ENCODE measurements at places on chromosomes 16 and 17.

DNA sequence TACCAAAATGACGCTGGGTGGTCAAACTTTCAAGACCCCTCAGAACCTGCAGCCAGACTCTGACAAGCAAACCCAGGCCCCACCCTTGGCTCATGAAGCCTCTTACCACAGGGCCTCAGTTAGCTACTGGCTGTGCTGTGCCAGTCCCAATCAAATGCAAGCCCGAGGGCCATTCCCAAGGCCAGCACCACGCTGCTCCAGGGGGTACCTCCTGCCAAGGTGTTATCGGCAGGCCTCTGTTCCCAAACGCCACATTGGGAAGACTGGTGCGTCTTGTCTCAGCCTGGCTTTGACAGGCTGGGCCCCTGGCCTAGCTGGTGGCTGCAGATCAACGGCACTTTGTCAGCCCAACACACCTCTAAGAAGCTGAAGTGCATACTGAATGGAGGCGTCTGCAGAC, 35.8 kb upstream of the NOG start:
- no peak for DNase-seq

DNA sequence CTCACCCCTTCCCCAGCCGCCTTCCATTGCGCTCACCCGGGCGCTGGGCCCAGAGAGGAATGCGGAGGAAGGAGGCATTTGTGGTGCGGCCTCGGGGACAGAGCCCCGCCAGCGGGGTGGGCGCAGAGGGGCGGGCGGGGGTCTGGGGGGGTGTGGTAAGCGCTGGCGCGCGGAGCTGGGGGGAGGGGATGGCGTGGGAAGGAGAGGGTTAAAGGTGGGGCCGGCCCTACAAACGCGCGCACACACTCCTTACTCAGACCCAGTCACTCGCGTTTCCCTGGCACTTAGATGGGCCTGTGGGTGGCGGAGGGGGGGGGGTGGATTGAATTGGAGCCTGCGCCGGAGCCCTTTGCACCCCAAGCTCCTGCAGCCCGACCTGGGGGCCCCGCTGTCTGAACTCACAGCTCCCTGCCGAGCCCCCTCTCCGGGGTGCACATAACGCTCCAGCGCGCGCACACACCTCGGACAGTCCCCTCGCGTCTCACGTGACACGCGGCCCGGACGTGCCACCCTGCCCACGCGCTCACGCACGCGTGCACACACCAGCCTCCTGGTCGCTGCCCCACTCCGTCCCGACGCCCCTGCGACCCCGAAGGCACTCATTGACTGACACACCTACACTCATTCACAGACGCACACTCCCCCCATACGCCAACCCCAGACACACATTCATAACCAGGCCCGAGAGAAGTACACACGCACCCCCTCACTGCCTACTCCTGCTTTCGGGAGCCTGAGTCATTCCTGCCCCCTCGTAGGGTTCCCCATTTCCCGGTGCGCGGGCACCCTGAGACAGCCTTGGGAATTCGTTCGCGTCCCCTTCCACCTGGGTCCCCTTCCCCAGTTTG, 844 bp downstream of the TBKBP1 start:
- DNase-seq = no peak

GRCh38 chr16:10828851-10829366, 10.3 kb upstream of the TVP23A start:
- DNase-seq = no peak

- DNase-seq = no peak
Measured at GRCh38 chr17:64390044-64390443, 616 bp downstream of the PECAM1 start.

- no peak for DNase-seq
Measured at GRCh38 chr16:56108056-56108471, 83.2 kb upstream of the GNAO1 start.

GRCh38 chr17:4786106-4786511, at the start of gene VMO1:
VMO1 (minus strand) TSS chr17:4786364; CDS start chr17:4786352, 12 bp downstream.
- no peak for DNase-seq

GRCh38 chr16:21598206-21598605, 1.2 kb upstream of the METTL9 start:
- no peak for DNase-seq

GRCh38 chr16:73878611-73879010, 418.0 kb upstream of the PSMD7 start:
- DNase-seq = no peak

GRCh38 chr17:792277-792676, 10.1 kb downstream of the MRM3 start:
- DNase-seq = no peak

- DNase-seq = peak; percentile 72
Measured at GRCh38 chr16:53372992-53373871, 61.0 kb upstream of the RBL2 start.

GRCh38 chr17:15029469-15029868, 235.7 kb downstream of the PMP22 start:
- DNase-seq = no peak

DNA sequence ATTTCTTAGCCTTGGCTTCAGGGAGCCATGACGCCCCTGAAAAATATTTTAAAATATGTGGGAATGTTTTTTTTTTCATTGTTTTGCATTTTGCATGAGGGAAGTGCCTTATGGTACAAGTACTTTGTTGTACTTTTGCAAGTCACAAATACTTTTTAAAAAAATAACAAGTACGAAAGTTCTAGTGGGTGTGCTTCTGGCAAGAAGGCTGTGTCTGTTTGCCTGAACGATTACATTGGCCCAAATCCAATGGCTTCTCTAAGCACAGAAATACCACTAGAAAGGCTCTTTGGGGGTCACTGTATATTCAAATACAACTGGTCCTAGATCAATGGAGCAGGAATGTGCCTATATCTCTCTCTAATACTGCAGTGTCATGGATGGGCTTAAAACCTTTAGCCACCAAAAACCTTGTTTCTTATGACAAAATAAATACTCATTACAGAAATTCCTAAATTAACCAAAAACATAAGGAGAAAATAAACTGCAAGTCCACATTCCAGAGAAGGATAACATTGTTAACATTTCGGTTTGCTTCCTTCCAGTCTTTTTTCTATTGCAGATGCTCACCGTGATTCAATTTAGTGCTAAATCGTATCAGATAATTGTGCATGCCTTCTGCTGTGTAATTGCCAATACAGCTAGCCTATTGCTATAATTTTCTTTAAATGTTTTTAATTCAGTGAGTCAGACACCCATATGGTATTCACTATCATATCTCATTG, 97.4 kb downstream of the VAT1L start:
- no peak for DNase-seq

DNA sequence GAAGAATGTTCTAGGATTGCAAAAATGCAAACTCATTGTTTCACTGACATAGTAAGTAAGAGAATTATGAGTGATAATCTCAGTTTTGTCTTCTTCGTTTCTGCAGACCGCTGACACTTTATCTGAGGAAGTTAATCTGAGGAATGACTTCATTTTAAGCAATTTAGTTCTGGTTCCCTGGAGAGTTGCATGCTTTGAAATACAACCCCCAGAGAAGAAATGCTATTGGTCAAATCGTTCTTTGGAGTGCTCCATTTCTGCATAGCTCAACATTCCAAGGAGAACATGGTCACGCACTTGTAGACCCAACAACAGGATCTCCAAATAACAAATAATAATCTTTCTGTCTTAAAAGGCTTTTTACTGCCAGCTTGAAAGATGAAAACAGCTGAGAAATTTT, 427.1 kb downstream of the GRIN2A start:
- no peak for DNase-seq

DNA sequence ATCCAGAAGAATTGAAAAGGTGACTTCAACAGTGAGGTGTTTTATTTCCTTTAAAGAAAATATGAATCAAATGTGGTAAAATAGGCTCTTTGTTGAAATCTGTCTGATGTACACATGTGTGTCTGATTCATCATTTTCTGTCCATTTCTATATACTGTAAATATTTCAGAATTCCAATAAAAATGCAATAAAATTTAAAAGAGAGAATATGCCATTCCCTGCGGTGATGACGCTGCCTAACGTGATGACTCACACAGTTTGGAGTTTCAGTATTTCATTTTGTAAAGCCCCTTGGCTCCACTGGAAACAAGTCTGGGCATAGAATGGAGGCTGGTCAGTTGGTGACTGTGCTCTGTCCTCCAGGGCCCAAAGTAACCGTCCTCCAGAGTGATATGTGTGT, 482.5 kb upstream of the CDH5 start:
- no peak for DNase-seq

- no peak for DNase-seq
Measured at GRCh38 chr16:57698812-57699405, 4.3 kb downstream of the DRC7 start.

GRCh38 chr16:14203166-14203565, 132.0 kb downstream of the MRTFB start:
- no peak for DNase-seq

- no peak for DNase-seq
Measured at GRCh38 chr17:13702266-13702665, 100.5 kb upstream of the HS3ST3A1 start.

GRCh38 chr16:9351841-9352434, 260.5 kb downstream of the HAPSTR1 start:
- no peak for DNase-seq

- no peak for DNase-seq
Measured at GRCh38 chr16:914440-914839, 56.3 kb downstream of the LMF1 start.

GRCh38 chr16:81417210-81417609, 27.4 kb upstream of the CMIP start:
- no peak for DNase-seq

- peak; percentile 21 for DNase-seq
Measured at GRCh38 chr17:77011173-77012011, 129.4 kb upstream of the SEC14L1 start.

- peak; percentile 41 for DNase-seq
Measured at GRCh38 chr16:84952335-84953189, 58.8 kb downstream of the ZDHHC7 start.

- DNase-seq = no peak
Measured at GRCh38 chr17:69141431-69142174, at the start of gene ABCA6. ABCA6 (minus strand) TSS chr17:69141895; CDS start chr17:69140703, 1,192 bp downstream.

DNA sequence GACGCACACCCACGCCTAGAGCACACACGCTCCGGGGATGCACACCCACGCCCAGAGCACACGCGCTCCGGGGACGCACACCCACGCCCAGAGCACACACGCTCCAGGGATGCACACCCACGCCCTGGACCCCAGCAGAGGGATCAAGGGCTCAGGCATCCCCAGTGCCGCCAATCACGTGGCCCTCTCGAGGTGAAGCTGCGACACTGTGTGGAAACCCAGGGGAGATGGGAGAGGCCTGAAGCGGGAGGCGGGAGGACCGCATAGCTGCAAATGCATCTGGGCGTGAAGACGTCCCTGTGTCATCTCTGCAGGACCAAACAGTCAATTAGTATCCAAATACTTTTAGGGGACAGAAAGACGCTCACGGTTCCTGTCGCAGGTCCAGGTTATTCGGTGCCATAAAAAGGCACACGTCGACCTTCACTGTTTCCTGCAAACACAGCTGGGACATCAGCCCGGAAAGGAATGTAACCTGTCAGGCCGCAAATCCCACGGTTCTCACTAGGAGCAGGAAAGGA, 56.4 kb downstream of the TBC1D16 start:
- DNase-seq = no peak

DNA sequence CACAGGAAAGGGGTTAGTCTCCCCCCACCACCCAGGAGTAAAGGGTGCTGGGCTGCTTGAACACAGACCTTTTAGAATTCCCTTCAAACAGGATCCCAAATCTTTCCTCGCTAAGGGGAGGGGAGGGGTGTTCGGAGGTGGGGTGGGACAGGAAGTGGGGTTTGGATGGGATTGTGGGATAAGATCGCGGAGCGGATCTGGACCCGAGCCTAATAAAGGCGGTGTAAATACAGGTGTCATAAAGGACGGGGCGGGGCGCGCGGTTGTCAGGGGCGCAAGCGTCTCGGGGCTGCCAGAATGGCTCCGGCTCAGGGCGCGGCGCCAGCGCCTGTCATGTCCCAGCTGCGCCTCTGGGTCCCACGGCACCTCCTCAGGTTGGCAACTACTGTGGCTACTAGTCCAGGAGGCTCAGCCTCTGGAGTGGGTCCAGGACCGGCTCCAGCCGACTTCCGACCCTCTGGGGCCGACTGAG, 59.8 kb upstream of the FBXO47 start:
- peak; percentile 9 for DNase-seq
